ENCODE measurements at places on chromosomes 4 and X.

DNA sequence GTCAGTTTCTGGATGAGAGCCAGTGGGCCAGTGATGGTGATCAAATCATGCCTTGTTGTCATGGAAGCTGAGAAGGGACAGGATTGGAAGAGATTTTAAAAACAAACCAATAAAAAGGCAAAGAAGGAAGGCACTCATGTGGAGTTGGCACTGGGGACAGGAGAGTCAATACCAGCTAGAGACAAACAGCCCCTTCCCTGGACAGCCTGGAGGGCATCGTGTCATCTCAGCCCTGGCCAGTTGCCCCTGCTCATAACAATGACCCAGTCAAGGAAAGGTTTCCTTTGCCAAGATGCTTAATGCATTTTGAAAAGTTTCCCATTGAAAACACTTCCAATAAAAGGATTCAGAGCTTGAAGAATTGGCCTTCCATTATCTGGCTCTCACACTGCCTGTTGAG is 55.5 kb downstream of the SCML1 start:
- no peak overlapping the region for H3K4me3 ChIP-seq
- no peak for DNase-seq
- H3K27ac ChIP-seq, result no peak overlapping the region
- H3K36me3 ChIP-seq, result no peaks in the 10 kb centered on the region

GRCh38 chr4:55561889-55562288 is 15.2 kb upstream of the CLOCK start:
- H3K27ac ChIP-seq, result no peak overlapping the region
- H3K4me3 ChIP-seq, result no peak overlapping the region
- no peaks in the 10 kb centered on the region for H3K36me3 ChIP-seq
- no peaks in the 10 kb centered on the region for H3K4me1 ChIP-seq
- DNase-seq, result no peak
- no peaks in the 10 kb centered on the region for H3K27me3 ChIP-seq

GRCh38 chr4:87856816-87857215 is 24.0 kb downstream of the MEPE start:
- H3K4me1 ChIP-seq, result peaks cover 24% of the 10 kb centered on the region
- no peaks in the 10 kb centered on the region for H3K27me3 ChIP-seq
- no peaks in the 10 kb centered on the region for H3K36me3 ChIP-seq
- no peak overlapping the region for H3K4me3 ChIP-seq

GRCh38 chr4:1112174-1112820 is 1.1 kb downstream of the RNF212 start:
- H3K4me1 ChIP-seq, result no peaks in the 10 kb centered on the region
- no peak for DNase-seq
- H3K27ac ChIP-seq, result no peak overlapping the region
- H3K27me3 ChIP-seq, result no peaks in the 10 kb centered on the region
- no peaks in the 10 kb centered on the region for H3K36me3 ChIP-seq
- no peak overlapping the region for H3K4me3 ChIP-seq

DNA sequence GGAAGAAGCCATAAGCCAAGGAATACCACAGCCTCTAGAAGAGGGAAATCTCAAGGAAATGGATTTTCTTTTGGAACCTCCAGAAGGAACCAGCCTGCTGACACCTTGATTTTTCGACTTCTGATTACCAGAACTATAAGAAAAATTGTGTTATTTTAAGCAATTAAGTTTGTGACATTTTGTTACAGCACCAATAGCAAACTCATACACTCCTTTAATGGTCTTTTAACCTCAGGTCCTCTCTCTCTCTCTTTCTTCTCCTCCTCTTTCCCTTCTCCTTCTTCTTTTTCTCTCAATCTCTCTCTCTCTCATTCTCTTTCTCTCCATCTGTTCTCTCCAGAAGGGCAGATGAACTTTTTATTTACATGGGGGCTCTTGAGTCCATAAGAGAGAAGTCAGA is 26.3 kb downstream of the ARSD start:
- no peaks in the 10 kb centered on the region for H3K36me3 ChIP-seq
- H3K4me1 ChIP-seq, result no peaks in the 10 kb centered on the region
- DNase-seq, result no peak
- no peak overlapping the region for H3K27ac ChIP-seq
- no peaks in the 10 kb centered on the region for H3K27me3 ChIP-seq

DNA sequence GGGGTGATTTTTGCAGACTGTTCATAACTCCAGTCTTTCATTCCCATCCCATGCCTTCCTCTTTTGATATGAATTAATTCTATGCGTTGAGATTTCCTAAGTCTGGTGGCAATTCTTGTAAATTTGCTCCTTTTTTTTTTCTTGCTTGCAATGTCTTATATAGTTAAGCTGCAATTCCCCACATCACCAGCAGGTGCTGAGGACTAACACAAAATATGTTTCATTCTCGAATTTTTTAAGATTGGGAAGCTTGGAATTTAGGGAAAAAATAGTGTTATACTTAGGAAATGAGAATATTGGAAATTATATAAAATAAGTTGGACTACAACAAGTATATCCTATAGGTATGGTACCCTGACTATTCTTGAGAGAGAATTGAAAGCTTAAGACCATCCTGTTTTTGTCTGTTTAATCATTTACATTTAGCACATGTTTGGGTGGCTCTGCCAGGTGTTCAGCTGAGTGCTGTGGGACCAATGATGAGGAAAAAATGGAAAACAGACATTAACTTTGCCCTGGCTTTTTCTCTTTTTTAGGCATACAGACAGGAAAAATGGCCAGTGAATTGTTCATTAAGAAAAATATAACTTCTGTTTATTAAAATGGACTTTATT is 30.2 kb downstream of the AFF2 start:
- no peaks in the 10 kb centered on the region for H3K4me1 ChIP-seq
- DNase-seq, result no peak
- no peak overlapping the region for H3K27ac ChIP-seq
- no peak overlapping the region for H3K4me3 ChIP-seq
- H3K27me3 ChIP-seq, result no peaks in the 10 kb centered on the region

GRCh38 chr4:58541926-58542325 is 1431.7 kb upstream of the IGFBP7 start:
- H3K4me1 ChIP-seq, result no peaks in the 10 kb centered on the region
- H3K36me3 ChIP-seq, result no peaks in the 10 kb centered on the region
- no peak overlapping the region for H3K27ac ChIP-seq
- H3K27me3 ChIP-seq, result no peaks in the 10 kb centered on the region
- H3K4me3 ChIP-seq, result no peak overlapping the region

DNA sequence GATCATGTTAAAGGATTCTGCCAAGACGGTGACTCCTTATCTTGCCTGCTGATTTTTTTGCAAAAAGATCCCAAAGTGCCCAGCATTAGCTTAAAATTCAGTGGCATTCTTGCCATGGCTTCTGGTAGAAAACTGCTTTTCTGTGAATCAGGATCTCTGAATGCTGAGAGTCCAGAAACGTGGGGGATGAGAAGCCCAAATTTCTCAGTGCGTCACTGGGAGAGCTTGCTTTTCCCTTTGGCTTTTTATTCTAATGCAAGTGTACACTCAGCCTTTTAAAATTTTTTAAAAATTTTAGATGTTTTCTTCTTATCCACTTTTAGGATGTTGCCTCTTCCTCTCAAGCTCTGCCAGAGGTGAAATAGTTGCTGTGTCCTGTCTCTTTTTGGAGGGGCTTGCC is 98.4 kb downstream of the TLL1 start:
- H3K4me1 ChIP-seq, result no peaks in the 10 kb centered on the region
- H3K36me3 ChIP-seq, result no peaks in the 10 kb centered on the region
- H3K4me3 ChIP-seq, result no peak overlapping the region
- no peak for DNase-seq
- no peak overlapping the region for H3K27ac ChIP-seq

GRCh38 chr4:99586322-99586721 is 11.7 kb downstream of the MTTP start:
- H3K4me3 ChIP-seq, result no peak overlapping the region
- H3K36me3 ChIP-seq, result no peaks in the 10 kb centered on the region
- no peaks in the 10 kb centered on the region for H3K27me3 ChIP-seq
- no peak overlapping the region for H3K27ac ChIP-seq

DNA sequence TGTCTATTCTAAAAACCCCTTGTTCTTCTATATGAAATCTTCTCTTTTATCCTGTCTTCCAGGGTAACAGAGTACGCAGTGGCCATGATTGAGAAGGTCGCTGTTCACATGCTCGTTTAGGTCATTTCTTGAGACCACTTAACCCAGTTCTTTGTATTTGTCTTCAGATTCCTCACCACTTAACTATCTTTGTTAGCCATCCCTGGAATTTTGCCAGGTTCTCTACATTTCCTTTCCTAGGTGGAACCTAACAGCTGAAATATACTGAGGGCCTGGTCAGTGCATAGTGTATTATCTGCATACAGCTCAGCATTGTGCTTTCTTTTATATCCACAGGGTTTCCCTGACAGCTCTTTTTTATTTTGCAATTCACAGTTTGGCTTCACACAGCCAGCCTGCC is 148.9 kb upstream of the GALNT7 start:
- H3K27ac ChIP-seq, result no peak overlapping the region
- no peak for DNase-seq
- no peaks in the 10 kb centered on the region for H3K27me3 ChIP-seq
- no peaks in the 10 kb centered on the region for H3K4me1 ChIP-seq
- H3K4me3 ChIP-seq, result no peak overlapping the region

GRCh38 chr4:166128403-166128802 is 255.4 kb downstream of the TLL1 start:
- H3K4me1 ChIP-seq, result no peaks in the 10 kb centered on the region
- no peak overlapping the region for H3K4me3 ChIP-seq
- no peaks in the 10 kb centered on the region for H3K36me3 ChIP-seq
- no peak for DNase-seq
- no peaks in the 10 kb centered on the region for H3K27me3 ChIP-seq

DNA sequence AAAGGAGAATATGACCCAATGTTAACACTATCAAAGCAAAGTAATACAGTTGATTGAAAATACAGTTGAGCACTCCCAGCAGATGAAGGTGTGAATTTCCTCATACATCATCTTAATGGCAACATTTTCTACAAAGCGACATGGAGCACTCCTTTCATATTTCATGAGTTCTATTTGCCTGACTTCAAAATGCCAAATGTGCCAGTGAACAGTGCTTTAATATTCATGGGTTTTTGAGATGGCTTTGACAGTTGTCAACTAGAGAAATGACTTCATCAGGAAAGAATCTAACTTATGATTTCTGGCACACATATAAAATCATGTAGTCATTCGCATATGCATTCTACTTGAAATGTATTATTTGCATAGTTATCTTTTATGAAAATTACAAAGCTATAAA is 222.4 kb downstream of the GALNTL6 start:
- H3K27me3 ChIP-seq, result no peaks in the 10 kb centered on the region
- no peaks in the 10 kb centered on the region for H3K4me1 ChIP-seq
- H3K4me3 ChIP-seq, result no peak overlapping the region
- no peak overlapping the region for H3K27ac ChIP-seq

DNA sequence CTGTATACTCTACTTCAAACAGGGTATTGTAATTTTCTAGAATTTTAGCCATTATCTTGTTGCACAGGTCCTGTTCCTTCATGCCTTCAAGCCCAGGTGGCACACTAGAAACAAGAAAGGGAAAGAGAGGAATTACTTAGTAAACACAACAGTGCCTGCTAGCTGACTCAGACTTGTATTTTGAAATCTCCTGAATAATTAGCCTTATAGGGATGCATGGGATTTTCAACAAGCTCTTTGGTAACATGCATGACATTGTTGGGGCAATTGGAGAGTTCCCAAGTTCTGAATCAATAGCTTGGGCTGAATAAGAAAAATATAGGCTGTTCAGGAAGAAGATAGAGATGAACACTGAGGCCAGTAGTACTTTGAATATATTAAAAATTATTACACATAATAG is 118.8 kb downstream of the FAM13A start:
- no peaks in the 10 kb centered on the region for H3K36me3 ChIP-seq
- H3K27ac ChIP-seq, result no peak overlapping the region
- DNase-seq, result no peak
- H3K4me1 ChIP-seq, result no peaks in the 10 kb centered on the region

DNA sequence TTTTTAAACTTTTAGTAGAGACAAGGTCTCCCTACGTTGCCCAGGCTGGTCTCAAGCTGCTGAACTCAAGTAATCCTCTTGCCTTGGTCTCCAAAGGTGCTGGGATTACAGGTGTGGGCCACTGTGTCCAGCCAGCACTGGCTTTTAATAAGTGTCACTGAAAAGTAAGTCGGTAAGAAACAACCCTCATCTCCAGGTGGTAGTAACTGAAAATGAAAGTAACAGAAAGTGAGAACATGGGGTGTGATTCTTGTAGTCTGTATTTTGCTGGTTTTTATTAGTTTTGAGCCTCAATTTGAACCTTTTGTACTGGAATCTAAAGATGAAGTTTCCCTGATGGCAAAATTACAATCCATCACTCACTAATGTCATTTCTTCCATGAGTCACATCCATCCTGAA is 238.1 kb upstream of the AGA start:
- H3K4me1 ChIP-seq, result no peaks in the 10 kb centered on the region
- DNase-seq, result no peak
- no peaks in the 10 kb centered on the region for H3K36me3 ChIP-seq
- H3K27me3 ChIP-seq, result no peaks in the 10 kb centered on the region
- no peak overlapping the region for H3K4me3 ChIP-seq
- no peak overlapping the region for H3K27ac ChIP-seq

DNA sequence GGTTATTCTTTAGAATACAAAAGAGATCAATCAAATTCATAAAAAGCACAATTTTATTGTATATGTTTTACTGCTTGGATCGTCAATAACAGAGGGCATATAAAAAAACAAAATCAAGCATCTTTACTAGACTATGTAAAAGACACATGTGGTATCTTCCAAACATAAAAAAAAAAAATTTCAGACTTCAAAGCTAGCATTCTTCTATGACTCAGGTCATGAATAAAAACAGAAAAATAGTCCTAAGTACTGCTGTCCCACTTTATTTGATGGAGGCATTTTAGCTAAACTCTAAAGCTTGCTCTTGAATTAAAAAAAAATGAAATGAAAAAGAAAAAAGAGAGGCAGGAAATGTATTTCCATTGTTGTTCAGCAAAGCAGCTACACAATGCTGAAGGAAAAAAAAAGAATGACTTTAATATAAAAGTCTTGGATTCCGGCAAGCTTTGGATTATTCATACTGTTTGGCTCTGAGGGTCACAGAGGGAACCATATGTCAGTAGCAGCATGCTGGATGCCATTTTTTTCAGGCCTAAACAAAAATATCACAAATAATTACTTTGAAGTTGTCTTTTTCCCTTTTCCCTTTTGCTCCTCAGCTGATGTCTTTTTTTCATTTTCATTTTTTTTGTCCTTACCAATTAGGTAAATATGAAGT is 249.1 kb upstream of the DIAPH2 start:
- no peaks in the 10 kb centered on the region for H3K4me1 ChIP-seq
- no peak for DNase-seq
- no peak overlapping the region for H3K4me3 ChIP-seq
- no peak overlapping the region for H3K27ac ChIP-seq

GRCh38 chr4:55014876-55015275 is 110.5 kb downstream of the KDR start:
- H3K36me3 ChIP-seq, result no peaks in the 10 kb centered on the region
- no peaks in the 10 kb centered on the region for H3K27me3 ChIP-seq
- no peaks in the 10 kb centered on the region for H3K4me1 ChIP-seq
- DNase-seq, result no peak

GRCh38 chrX:21802054-21802670 is 37.3 kb upstream of the MBTPS2 start:
- H3K27ac ChIP-seq, result no peak overlapping the region
- no peaks in the 10 kb centered on the region for H3K36me3 ChIP-seq
- no peak overlapping the region for H3K4me3 ChIP-seq
- DNase-seq, result no peak
- H3K27me3 ChIP-seq, result no peaks in the 10 kb centered on the region

GRCh38 chr4:99879458-99879857 is 14.8 kb downstream of the LAMTOR3 start:
- no peak overlapping the region for H3K27ac ChIP-seq
- no peaks in the 10 kb centered on the region for H3K27me3 ChIP-seq
- DNase-seq, result no peak
- peaks cover 8% of the 10 kb centered on the region for H3K36me3 ChIP-seq

- no peaks in the 10 kb centered on the region for H3K4me1 ChIP-seq
- DNase-seq, result no peak
- no peaks in the 10 kb centered on the region for H3K36me3 ChIP-seq
- no peak overlapping the region for H3K27ac ChIP-seq
- no peak overlapping the region for H3K4me3 ChIP-seq
These were observed 218.6 kb upstream of the SLC7A11 start for GRCh38 chr4:138460477-138461414.

Data from tibial nerve (tissue), 4 donors.